Muscle of leg (tissue), 16 donors: ENCODE measurements at places on chromosomes 2 and 18. TPM values are rescaled to one million over a fixed set of nuclear protein-coding genes. Genes with fewer than 3 reads are reported as not detected.

DNA sequence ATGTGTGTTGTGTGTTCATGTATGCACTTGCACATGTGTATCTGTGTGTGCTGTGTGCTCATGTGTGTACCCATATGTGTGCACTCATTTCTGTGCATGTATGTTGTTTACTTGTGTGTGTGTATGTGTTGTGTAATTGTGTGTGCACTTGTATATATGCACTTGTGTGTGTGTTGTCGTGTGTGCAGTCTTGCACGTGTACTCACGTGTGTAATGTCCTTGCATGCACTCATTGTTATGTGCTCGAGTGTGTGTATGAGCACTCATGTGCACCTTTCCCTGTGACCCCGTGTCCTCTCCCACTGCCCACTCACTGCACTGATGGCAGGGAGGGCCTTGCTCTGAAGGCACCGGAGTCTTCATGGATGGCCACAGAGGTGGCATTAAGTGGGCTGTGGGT is 92.0 kb downstream of the SMIM21 start:
- no peak overlapping the region for H3K4me3 ChIP-seq
- no peaks in the 10 kb centered on the region for H3K27me3 ChIP-seq
- H3K36me3 ChIP-seq = no peaks in the 10 kb centered on the region
- H3K27ac ChIP-seq = no peak overlapping the region
- no peak for DNase-seq
- no peaks in the 10 kb centered on the region for H3K4me1 ChIP-seq

Gene CXCR4
- 32.4 TPM for polyA plus RNA-seq

GRCh38 chr2:164793529-164793928 is 48.1 kb downstream of the COBLL1 start:
- H3K36me3 ChIP-seq = no peaks in the 10 kb centered on the region
- peak overlapping the region; percentile 55 for H3K27ac ChIP-seq
- H3K4me3 ChIP-seq = no peak overlapping the region
- H3K27me3 ChIP-seq = no peaks in the 10 kb centered on the region
- H3K4me1 ChIP-seq = peaks cover 3% of the 10 kb centered on the region

Gene TMEM182
- 90.4 TPM for polyA plus RNA-seq

DNA sequence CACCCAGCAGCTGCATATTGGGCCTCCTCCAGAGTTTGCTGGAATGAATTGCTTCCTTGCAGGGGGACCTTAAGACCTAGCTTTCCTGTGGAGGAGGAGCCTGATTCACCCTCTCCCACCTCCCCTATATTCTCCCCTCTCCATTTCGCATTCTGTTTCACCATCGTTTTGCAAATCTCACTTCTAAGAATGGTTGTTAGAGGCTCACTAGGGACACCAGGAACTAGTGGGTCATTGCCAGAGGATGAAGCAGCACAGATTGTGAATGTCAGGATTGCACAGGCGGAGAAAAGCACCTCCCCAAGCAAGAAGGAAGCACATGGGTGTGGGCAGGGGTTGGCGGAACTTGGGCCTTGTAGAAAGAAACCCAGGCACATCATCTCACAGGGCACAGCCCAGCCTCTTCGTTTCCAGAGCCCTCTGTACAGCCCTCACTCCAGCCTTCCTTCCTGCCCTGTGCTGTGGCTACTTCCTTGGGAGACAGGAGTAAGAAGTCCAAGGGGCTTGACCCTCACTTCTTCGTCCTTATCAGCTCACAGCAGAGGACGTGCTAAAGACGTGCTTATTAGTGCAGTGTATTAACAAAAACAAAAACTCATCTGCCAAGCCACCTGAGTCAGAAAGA is 63.4 kb downstream of the TACR1 start:
- peak; percentile 27 for DNase-seq
- no peak overlapping the region for H3K4me3 ChIP-seq
- H3K27ac ChIP-seq = no peak overlapping the region
- no peaks in the 10 kb centered on the region for H3K27me3 ChIP-seq
- no peaks in the 10 kb centered on the region for H3K36me3 ChIP-seq
- H3K4me1 ChIP-seq = peaks cover 18% of the 10 kb centered on the region

DNA sequence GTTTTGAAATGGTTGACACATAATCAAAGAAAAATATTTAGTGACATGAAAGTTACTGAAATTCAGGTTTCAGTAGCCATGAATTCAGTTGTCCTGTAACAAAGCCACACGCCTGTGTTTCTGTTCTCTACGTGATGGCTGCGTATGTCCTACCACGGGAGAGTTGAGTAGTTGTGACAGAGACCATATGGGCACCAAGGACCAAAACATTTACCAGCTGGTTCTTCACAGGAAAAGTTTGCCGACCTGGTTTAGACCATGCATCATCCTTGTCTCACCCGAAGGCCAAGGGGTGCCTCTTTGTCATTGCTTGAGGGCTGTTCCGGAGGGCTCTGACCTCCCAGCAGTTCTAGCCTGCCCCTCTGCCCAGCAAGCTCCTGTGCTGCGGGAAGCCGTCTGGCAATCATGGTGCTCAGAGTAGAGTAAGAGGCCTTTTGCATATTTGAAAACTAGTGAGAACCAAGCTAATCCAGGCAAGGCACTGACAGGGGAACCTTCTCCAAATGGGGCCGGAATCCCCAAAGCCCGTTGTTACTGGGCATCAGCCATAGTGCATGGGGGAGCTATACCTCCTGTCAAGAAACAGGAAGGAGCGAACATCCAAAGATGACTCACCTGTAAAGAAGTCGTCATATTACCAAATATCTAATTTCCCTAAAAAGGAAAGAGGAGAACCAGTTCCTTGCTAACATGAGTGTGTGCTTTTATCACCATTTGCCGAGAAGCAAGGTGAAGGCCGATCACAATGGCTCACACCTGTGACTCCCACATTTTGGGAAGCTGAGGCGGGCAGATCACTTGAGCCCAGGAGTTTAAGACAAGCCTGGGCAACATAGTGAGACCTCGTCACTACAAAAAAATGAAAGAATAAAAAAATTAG is 92.6 kb upstream of the RAB12 start:
- DNase-seq = no peak
- H3K4me3 ChIP-seq = no peak overlapping the region
- no peak overlapping the region for H3K27ac ChIP-seq
- H3K36me3 ChIP-seq = no peaks in the 10 kb centered on the region

Gene DSG1
- polyA plus RNA-seq = 0.07 TPM

Gene ACTR2
- 170 TPM for polyA plus RNA-seq

DNA sequence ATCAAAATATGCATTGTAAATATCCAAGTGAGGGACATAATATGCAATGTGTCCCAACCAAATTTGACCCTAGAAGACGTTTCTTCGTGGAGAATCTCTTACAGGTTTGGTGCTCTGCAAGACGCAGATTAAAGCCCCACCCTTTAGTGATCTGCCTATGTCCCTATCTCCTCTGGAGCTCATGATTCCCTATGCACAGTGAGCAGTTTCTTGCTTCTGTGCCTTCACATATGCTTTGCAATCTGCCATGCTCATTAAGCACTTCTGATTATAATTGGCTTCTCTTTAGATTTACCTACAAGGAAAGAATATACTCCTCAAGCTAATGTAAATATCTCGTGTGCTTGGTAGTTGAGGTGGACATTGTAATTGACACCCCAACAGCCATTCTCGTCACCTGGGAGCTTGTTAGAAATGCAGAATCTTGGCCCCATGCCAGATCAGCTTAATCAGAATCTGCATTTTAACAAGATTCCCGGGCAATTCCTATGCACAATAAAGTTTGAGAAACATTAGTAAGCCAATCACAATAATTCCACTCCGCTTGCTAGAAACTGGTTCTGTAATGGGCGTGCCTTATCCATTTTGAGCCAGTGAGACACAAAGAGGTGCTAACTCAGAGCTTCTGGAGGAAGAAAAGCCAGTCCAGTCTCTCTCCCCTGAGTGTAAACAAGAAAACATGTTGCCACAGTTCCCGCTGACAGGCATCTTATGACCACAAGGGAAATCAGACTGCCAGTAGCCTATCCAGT is 2.8 kb upstream of the PUM2 start:
- no peak overlapping the region for H3K4me3 ChIP-seq
- no peaks in the 10 kb centered on the region for H3K27me3 ChIP-seq
- H3K4me1 ChIP-seq = peaks cover 19% of the 10 kb centered on the region
- peak; percentile 39 for DNase-seq
- no peak overlapping the region for H3K27ac ChIP-seq
- H3K36me3 ChIP-seq = peaks cover 2% of the 10 kb centered on the region

DNA sequence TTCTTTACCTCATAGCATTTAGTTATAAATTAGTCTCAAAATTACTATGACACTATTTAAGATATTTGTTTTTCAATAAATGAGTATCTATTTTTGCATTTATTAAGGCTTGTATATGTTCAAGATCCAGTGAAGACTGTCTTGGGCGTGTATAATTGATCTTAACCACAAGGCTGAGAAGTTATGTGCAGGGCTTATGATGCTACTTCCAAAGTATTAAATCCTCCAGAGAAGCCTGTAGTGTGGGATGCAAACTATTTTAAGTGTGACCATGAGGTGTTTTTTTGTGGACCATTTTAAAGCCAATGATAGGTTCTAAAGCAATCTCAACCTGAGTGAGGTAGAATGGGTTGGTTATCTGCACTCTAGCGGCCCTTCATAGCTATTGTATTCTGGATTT is 219.9 kb downstream of the ZNF407 start:
- H3K4me3 ChIP-seq = no peak overlapping the region
- H3K27ac ChIP-seq = no peak overlapping the region
- H3K36me3 ChIP-seq = no peaks in the 10 kb centered on the region
- H3K27me3 ChIP-seq = no peaks in the 10 kb centered on the region

Gene MYO3B
- polyA plus RNA-seq = 0.35 TPM

- no peak overlapping the region for H3K4me3 ChIP-seq
- H3K27ac ChIP-seq = no peak overlapping the region
- DNase-seq = no peak
- H3K27me3 ChIP-seq = peaks cover 2% of the 10 kb centered on the region
- H3K4me1 ChIP-seq = no peaks in the 10 kb centered on the region
These were observed 6.5 kb downstream of the SULT6B1 start for GRCh38 chr2:37181726-37182684.

- H3K27ac ChIP-seq = peak overlapping the region; percentile 87
- H3K4me3 ChIP-seq = no peak overlapping the region
- H3K36me3 ChIP-seq = no peaks in the 10 kb centered on the region
- H3K27me3 ChIP-seq = no peaks in the 10 kb centered on the region
These were observed 1232.3 kb upstream of the ZEB2 start for GRCh38 chr2:145752091-145752806.

DNA sequence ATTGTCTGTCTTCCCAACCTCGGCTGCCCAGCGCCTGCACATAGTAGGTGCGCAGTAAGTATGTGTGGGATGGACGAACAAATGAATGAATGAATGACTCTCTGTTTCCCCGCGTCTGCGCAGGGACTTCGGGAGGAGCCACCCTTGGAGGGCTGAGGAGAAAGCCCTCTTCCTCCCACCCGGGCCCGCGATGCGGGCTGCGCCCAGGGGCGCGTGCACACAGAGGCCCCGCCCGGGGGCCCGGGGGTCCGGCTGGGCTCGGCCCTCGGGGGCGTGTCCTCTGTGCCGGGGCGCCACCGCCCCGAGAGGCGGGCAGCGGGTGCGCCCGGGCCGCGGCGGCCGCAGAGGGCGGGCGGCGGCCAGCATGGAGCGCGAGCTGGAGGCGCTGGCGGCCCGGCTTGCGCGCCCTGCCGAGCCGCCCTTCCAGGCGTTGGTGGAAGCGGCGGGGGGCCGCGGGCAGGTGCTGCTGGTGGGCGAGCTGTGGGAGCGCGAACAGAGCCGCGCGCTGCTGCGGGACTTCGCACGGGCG is at the start of gene C2orf72:
C2orf72 (plus strand) TSS at position 322 of the 529 bp plus-strand sequence; CDS start at position 365, 43 bp downstream.
- H3K4me3 ChIP-seq = no peak within 1 kb of the TSS
- no peak within 1 kb of the TSS for H3K27ac ChIP-seq
- no peak for DNase-seq
- peaks cover 73% of the 10 kb centered on the region for H3K27me3 ChIP-seq
- peaks cover 2% of the 10 kb centered on the region for H3K4me1 ChIP-seq

Gene SETBP1
- polyA plus RNA-seq = 18.7 TPM

DNA sequence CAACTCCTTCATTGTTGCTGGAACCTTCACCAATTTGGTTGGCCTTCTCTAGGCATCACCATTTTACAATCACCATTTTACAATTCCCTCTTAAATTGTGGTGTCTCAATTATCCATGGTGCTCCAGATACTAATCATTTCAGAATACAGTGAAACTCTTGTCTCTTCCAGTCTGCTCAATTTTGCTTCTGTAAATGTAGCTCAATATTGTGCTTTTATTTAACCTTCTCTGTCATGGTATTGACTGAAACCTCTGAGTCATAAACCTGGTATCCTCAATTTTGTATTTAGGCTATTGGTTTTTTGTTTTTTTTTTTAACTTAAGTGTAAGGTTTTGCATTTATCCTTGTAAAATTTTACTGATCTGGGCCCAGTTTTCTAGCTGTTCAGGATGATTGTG is 16.1 kb downstream of the STRADB start:
- H3K4me3 ChIP-seq = no peak overlapping the region
- no peak overlapping the region for H3K27ac ChIP-seq
- peaks cover 20% of the 10 kb centered on the region for H3K4me1 ChIP-seq
- DNase-seq = no peak
- no peaks in the 10 kb centered on the region for H3K27me3 ChIP-seq

DNA sequence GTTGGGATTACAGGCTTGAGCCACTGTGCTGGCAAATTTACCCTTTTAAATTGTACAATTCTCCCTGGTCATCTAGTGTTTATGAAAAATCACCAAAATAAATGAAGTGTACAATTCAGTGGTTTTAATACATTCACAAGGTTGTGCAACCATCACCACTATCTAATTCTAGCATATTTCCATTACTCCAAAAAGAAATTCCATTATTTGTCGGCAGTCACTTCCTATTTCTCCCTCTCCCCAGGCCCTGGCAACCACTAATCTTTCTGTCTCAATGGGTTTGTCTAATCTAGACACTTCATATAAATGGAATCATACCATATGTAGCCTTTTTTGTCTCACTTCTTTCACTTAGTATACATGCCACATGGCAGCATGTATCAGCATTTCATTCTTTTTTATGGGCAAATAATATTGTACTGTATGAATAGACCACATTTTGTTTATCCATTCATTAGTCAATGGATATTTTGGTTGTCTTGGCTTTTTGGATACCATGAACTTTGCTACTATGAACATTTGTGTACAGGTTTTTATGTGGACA is 12.6 kb upstream of the POLE4 start:
- DNase-seq = no peak
- no peaks in the 10 kb centered on the region for H3K4me1 ChIP-seq
- no peak overlapping the region for H3K4me3 ChIP-seq
- H3K36me3 ChIP-seq = no peaks in the 10 kb centered on the region
- no peaks in the 10 kb centered on the region for H3K27me3 ChIP-seq

GRCh38 chr18:58251416-58251815 is 207.4 kb downstream of the NEDD4L start:
- DNase-seq = no peak
- H3K27ac ChIP-seq = no peak overlapping the region
- H3K27me3 ChIP-seq = no peaks in the 10 kb centered on the region
- no peaks in the 10 kb centered on the region for H3K36me3 ChIP-seq
- no peak overlapping the region for H3K4me3 ChIP-seq

GRCh38 chr2:171923206-171923605 is 945 bp downstream of the HAT1 start:
- peaks cover 7% of the 10 kb centered on the region for H3K36me3 ChIP-seq
- DNase-seq = peak; percentile 53
- no peaks in the 10 kb centered on the region for H3K27me3 ChIP-seq
- H3K4me1 ChIP-seq = peaks cover 9% of the 10 kb centered on the region
